ENCODE measurements at places on chromosomes 4 and X.
A peak's percentile ranks its signal among the peaks of the same experiment; 100 is the strongest.

DNA sequence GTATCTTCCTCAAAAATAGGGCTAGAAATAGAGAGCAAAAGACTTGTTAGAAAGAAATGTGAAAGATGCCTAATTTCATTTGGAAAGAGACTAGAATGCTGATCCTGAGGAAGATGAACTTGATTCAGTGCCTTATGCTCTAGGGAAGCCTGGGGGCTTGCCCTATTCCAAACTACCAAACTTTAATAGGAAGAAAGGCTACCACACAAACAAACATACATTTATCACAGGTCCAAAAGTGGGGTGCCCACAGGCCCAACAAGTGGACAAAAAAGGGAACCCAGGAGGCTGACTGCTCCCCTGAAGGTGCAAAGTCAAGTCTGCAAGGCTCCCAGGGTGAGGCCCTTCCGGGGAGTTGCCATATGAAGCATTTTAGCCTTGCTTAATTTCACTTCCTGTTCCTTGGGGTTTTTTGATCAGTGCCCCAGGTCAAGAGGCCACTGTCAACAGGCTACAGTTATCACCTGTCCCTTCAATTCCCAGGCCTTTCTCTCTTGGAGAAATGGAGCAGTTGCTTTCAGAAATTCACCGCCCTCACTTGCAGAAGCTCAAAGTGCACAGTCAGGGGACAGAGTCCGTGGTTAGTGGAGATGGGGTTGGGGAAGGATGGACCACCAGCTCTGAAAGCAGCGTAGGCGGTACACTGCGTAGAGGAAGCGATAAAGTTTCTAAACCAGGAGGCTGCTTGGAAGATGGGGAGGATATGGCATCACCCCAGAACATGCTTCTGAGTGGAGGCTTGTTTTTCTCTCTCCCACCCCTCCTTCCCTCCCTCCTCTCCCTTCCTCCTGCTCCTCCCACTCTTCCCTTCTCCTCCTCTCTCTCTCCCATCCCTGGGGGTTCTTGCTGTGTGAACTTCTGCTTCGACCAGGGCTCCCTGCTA is 36.4 kb downstream of the TMEM154 start:
- no peak for DNase-seq

- DNase-seq, result no peak
These were observed 4.0 kb downstream of the PRPS1 start for GRCh38 chrX:107632346-107632745.

GRCh38 chrX:15493118-15493962 is at the start of gene PIR:
TSS of gene PIR (minus strand) at chrX:15493333. CDS start at chrX:15491257, 2,076 bp downstream.
- DNase-seq, result peak; percentile 45

GRCh38 chr4:8879574-8879973 is 7.9 kb upstream of the HMX1 start:
- no peak for DNase-seq

DNA sequence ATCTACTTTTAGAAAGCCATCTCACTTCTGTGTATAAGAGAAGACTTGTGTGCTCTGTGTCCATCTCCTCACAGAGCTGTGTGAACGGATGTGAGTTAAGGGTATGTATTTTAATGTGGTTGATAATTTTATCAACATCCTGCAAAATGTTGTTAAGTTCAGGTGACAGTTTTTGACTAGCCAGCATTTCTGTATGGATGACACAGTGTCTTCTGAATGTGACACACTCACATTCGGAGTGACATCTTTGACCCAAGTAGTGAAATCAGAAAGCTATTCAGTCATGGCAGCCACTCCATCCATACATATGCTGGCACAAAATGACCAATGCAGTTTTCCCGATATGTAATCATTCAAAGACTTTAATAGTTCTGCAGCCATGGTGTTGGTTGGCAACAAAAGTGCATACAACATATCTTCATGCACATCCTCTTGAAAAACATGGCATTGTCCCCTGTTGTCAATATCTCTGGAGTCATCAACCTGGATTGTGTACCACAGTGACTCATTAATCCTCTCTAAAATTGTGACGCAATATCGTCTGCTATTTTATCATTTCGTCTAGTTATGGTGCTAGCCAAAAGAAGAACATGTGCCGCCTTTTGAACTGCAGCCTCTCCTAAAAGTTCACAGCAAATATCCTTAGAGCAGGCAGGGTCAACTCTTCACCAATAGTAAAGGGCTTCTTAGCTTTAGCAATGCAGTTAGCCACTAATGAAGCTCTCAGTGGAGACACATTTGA is 6.8 kb upstream of the FGF2 start:
- DNase-seq, result no peak

DNA sequence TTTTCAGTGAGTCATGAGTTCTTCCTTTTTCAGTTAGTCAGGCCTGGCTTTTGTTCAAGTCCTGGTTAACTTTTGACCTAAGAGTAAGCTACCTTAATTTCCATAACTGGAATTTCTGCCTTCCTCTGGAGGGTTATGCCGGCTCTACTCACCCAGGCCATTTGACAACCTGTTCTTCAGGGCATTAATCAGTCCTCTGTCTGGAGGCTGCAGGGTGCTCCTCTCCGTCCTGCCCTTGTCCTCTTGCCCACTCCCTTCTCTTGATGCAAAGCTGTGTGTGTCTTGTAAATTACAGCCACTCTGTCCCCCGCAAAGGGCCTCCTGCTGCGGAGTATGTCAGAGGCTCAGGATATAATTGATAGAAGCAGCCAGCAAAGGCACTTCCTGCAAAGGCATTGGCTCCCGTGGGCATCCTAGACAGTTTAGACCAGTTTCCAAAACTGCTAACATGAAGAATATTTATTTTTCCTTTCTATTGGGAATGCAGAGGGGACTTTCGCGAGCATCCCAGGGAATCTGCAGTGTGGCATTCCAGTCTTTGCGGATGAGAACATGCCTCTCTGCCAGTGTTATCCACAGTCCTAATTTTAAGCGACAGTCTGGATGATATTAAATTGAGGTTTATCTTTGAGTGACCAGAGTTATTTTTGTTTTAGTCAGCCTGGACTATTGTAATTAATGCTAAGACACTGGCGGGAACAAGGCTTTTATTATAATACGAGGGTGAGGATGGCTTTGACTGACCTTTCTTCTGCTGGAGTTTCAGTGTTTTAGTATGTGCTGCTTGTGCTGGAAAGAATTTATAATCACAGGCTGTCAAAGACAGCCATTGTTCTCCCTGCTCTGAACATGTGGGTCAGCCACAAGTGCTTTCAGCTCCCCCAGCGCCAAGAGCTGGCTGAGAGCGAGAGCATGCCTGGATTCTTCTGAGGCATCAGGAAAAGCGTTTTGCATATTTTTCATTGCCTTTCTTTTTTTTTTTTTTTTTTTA is 74.2 kb downstream of the LIMCH1 start:
- no peak for DNase-seq

DNA sequence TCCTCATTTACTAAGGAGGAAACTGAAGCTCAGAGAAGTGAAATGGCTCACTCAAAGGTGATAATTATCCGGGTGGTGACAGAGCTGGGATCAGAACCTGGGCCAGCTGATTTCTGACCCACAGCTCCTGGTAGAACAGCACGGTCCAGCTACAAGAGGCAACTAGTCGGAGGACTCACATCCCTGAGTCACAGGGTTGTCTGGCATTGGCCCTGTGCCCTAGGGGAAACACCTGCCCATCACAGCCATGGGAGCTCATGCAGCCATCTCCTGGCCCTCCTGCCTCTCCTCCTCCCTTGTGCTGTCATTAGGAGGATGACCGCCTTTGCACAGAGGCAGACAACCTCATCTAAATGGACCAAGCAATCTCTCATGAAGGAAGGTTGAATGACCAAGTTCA is 115.2 kb upstream of the TSPAN5 start:
- DNase-seq, result no peak
